ENCODE measurements at places on chromosomes 3 and 15. TPM values are rescaled to one million over a fixed set of nuclear protein-coding genes. Genes with fewer than 3 reads are reported as not detected.

The SLC25A20 gene
- 11.9 TPM for total RNA-seq

The GOLGA6L7 gene
- total RNA-seq: not detected

The SNTN gene
- total RNA-seq: not detected

The ADGRG7 gene
- not detected for total RNA-seq

The CFAP91 gene
- total RNA-seq: 0.59 TPM

The INKA1 gene
- 6.5 TPM for total RNA-seq

The LRRK1 gene
- 15.2 TPM for total RNA-seq

The CHRM5 gene
- under 0.01 TPM for total RNA-seq

The GALNT15 gene
- total RNA-seq: 7.1 TPM

The GUCA1C gene
- not detected for total RNA-seq

The HIGD2B gene
- total RNA-seq: not detected

Data from osteoblast (primary cell).